ENCODE measurements at places on chromosomes 7 and 10.

- DNase-seq: no peak
- no peaks in the 10 kb centered on the region for H3K4me1 ChIP-seq
- no peak overlapping the region for H3K27ac ChIP-seq
- H3K4me3 ChIP-seq: no peak overlapping the region
Observed at GRCh38 chr10:57262892-57263291, 901.8 kb upstream of the ZWINT start.

GRCh38 chr10:11516431-11516746 lies 95.1 kb downstream of the USP6NL start:
- no peaks in the 10 kb centered on the region for H3K4me1 ChIP-seq
- DNase-seq: no peak
- no peak overlapping the region for H3K4me3 ChIP-seq
- no peak overlapping the region for H3K27ac ChIP-seq
- H3K36me3 ChIP-seq: no peaks in the 10 kb centered on the region

DNA sequence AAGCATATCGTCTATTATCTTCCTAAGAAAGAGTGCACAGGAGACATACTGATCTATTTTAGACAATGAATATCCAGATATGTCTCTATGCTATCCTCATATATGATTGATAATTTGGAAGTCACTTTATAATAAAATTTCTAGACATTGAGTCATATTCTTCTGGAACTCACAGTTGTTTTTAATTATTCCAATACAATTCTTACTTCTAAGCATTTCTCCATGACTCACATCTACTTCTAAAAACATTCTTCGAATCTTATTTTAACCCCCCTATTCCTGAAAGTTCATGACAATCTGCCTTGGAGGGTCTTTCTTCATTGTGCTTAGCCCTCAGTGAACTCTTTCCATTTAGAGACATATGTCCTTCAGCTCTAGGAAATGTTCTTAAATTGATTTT lies 368.1 kb downstream of the MDFIC start:
- H3K36me3 ChIP-seq: no peaks in the 10 kb centered on the region
- H3K4me3 ChIP-seq: no peak overlapping the region
- no peaks in the 10 kb centered on the region for H3K4me1 ChIP-seq
- no peak for DNase-seq
- H3K27ac ChIP-seq: no peak overlapping the region

DNA sequence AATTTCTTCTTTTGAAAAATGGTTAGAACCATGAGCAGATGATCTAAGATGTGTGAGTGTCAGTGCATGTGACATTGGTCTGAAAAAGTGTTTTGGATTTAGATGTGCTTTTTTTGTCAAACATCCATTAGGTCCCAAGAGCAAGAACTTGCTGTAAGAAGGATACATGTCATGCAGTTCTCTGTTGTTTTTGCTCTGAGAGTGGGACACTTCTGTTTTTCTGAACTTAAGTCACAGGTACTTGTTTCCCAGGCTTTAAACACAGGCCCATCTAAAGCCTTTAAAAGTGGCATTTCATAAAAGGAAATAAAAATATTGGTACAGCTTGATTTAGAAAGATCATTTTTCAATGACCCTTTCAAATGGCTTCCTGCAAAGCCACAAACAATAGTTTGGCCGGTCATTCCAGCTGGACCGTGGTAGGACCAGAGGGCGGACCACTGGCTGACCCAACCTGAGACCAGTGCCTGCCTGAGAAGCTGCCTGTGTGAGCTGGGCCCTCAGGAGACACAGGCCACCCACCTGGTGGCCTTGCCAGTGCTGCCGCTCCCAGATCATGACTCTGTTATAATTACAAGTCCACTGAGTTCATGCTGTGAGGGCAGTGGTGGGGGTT lies 92.7 kb downstream of the EEPD1 start:
- H3K4me3 ChIP-seq: no peak overlapping the region
- no peak for DNase-seq

GRCh38 chr7:44348300-44348699 lies 22.9 kb upstream of the CAMK2B start:
- H3K27ac ChIP-seq: no peak overlapping the region
- no peaks in the 10 kb centered on the region for H3K36me3 ChIP-seq
- no peaks in the 10 kb centered on the region for H3K4me1 ChIP-seq
- no peaks in the 10 kb centered on the region for H3K27me3 ChIP-seq
- H3K4me3 ChIP-seq: no peak overlapping the region

Data from CD8-positive, alpha-beta memory T cell (primary cell).